ENCODE measurements at places on chromosomes 3 and 15. TPM values are rescaled to one million over a fixed set of nuclear protein-coding genes. Genes with fewer than 3 reads are reported as not detected.

DNA sequence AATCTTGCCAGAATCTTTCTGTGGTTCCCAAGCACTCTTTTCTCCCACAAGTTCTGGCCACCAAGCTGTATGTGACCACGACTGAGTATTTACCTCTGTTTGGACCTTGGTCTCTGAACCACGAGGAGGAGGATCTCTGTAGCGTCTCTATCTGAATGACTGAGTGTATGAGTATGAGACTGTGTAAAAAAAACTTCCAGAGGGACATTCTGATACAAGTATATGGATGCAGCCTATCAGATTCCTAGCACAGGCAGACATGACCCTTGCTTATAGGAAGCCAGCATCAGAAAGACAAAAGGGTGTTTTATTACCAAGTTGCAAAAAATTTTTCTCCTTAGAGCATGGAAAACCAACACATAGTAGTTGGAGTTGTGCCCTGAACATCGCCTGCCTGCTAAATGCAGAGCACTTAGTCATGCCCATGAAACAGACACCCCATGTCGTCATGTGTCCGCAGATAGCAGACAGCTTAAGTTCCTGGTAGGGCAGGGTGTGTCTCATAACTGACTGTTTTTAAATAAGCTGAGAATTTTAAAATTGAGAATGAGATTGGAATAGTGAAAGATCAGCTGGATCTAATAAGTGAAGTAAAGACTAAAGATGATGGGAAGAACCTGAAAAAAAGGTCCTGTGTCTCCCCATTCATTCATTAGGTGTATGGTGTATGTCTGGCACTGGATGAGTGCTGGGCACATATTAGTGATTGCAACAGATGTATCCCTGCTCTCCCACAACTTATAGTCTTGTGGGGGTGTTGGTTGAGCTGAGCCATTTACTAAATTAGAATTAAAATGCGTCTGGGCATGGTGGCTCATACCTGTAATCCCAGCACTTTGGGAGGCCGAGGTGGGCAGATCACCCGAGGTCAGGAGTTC lies 30.9 kb downstream of the DAG1 start:
- no peak for DNase-seq

DNA sequence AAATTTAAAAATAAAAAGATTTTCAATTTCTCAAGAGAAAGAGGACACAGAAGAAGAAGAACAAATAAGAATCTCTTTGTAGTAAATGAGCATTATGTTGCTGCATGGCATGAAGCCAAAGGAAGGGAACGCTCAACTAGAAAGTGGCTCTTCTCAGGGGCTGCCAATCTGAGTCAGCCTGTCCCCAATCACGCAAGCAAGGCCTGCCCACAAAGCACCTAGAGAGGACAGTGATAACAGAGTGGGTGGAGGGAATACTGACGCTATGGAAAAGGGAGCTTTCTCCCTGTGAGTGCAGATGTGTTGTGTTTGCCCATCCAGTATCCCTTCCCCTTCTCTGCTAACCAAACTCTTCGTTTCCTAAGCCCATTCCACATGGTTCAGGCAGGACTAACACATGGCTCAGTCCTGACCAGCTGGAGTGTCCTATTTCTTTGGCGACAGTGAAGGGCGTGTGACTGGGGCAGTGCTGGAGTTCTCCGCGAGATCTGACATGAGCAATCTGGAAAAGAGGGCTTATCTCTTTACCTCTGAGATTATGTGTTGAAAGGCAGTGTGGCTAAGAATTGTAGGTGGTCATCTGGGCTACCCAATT lies 14.2 kb downstream of the FBN1 start:
- DNase-seq = no peak

GRCh38 chr3:179788996-179789395 lies 136.2 kb downstream of the USP13 start:
- DNase-seq = no peak

DNA sequence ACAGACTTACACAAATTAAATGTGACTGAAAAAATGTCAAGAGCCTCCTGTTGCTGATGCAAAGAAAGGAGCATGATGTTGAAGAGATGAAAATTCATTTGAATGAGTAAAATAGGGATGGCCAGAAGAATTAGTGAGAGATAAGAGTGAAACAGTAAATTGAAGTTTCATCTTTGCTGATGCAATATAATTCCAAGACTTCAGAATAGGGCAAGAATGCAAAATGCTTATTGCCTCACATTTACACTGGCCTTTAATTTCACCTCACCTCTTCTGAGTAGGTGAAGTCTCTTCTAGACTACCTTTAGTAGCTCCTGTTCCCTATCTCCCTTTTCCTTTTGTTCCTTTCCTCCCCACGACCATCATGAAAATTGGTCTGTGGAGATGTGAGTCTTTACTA lies 15.3 kb upstream of the MAPK6 start:
- no peak for DNase-seq

GRCh38 chr3:41598402-41599126 lies 363.3 kb downstream of the ULK4 start:
- no peak for DNase-seq

- DNase-seq = no peak
These were observed 4.5 kb downstream of the PLXNB1 start for GRCh38 chr3:48425281-48425812.

GRCh38 chr3:49867871-49868321 lies 1.8 kb downstream of the CAMKV start:
- DNase-seq = peak; percentile 30

The MCCC1 gene
- 38.3 TPM for total RNA-seq

DNA sequence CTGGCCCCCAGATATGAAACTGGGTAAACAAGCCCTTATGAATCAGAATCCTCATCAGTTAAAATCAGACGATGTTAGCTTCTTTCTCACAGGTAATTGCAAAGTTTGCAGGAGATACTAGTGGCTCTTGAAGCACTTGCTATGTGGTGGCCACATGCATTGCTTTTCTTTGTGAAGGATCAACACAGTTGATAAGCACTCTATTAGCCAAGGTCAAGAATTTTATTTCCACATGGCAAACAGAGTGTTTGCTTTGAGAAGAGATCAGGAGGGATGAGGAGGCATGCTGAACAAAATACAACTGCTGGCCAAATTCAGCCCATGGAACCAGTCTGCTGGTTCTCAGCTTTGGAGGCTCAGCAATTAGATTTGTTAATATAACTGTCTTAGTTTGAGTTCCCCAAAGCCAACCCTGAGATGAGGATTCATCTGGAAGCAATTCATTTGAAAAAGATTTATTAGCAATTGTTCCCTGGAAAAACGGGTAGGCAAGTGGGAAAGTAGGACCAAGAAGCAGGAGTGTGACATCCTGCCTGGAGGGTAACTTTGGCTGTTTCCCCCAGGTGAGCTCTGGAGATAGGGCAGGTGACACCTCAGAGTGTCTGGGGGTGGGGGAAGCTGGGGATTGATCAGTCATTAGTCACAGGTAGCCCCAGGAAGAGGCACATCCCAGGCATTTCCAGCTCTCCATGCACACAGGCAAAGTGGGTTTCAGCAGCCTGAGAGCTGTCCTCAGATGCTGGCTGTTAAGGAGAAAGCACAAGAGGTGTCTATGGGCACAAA lies 180.3 kb downstream of the ABHD5 start:
- no peak for DNase-seq

DNA sequence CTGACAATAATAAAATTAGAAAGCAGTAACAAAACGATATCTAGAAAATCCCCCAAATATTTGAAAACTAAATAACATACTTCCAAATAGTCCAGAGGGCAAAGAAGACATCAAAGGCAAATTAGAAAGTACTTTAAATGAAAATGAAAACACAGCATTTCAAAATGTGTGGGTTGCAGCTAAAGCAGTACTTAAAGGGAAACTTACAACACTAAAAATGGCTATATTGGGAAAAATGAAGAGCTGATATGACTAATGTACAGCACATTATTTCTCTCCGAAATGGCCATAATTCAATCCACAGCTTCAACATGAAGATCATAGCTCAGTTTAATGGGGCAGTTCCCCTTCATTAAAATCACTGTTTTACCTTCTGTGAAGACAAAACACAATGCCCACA lies 71.9 kb downstream of the FBXL22 start:
- DNase-seq = no peak

- DNase-seq = no peak
These were observed 109.4 kb upstream of the LRRN1 start for GRCh38 chr3:3689601-3690375.

- DNase-seq = no peak
These were observed 62.4 kb upstream of the POLG start for GRCh38 chr15:89396723-89397652.

- no peak for DNase-seq
These were observed 2.0 kb upstream of the CEMIP start for GRCh38 chr15:80777137-80777536.

GRCh38 chr3:138825336-138825735 lies 9.4 kb downstream of the PIK3CB start:
- no peak for DNase-seq

DNA sequence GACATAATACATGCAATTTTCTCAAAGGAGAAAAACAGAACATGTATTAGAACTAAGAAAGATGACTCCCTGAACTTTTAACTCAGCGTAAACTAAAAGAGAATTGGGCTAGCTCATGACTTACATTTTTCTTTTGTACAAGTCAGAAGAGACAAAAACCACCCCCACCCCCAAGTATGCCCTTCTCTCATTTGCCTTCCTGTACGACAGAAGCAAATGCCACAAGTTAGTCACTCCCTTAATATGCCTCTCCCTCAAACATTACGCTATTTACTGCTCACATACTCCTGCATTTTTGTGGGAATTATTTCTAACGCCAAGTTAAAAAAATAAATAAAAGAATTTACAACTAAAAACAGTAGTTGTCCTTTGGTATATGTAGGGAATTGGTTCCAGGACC lies 22.0 kb downstream of the CPEB1 start:
- DNase-seq = no peak

DNA sequence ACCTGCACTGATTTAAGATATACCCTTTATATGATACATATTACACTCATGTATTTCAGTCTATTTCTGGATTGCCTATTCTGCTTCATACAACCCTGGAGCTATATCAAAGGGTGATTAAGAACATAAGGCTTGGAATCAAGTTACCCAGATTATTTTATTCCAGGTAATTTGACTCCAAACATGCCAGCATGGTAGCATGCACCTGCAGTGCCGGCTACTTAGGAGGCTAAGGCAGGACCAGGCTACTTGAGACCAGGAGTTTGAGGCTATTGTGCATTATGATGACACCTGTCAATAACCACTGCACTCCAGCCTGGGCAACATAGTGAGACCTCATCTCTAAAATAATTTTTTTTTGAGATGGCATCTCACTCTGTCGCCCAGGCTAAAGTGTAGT lies 50.4 kb upstream of the NEO1 start:
- DNase-seq = no peak

- no peak for DNase-seq
These were observed 481.2 kb downstream of the FOXP1 start for GRCh38 chr3:71102111-71102983.

GRCh38 chr15:45449395-45449794 lies 71.1 kb upstream of the GATM start:
- no peak for DNase-seq

The PAK6 gene
- total RNA-seq = 0.18 TPM

The PRSS50 gene
- not detected for total RNA-seq

- no peak for DNase-seq
These were observed 738 bp downstream of the YEATS2 start for GRCh38 chr3:183698318-183698751.

DNA sequence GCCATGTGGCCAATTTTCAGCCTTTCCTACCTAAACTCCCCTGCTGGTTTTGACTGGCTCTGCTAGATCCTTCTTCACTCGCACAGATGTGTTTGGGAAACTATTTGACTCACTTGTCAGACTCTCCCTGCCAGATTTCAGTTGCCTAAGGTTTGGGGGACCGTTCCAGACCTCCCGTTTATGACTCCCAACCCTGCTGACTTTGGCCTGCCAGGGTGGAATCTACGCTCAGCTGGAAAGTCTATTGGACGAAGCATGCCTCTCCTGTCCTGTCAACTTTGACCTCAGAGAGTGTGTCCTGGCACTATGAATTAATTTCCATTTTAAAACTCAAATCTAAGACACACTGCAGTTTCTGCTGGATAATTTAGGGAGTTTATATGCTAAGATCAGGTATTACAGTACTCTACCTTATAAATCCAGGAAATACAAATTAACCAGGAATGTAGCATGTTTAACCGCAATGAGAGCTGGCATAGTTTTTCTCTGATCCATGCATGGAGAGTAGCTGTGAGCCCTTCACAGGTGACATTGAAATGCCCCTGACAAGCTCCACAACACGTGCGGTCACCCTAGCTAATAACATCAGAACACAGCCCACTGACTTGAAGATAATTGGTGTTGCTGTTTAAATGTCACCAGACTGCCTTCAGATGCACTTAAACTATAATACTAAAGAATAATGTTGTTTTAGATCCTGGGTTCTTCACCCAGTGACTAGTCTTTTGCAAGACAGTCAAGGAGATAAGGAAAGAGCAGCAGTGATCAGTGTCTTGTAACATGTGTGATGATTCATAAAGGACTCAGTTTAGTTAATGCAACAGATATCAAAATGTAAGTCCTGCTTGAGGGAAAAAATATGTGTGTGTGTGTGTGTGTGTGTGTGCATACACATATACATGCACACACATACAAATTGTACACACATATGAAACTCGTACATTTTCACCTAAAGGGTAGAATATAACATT lies 223.0 kb upstream of the MCTP2 start:
- DNase-seq = no peak
